ENCODE measurements at places on chromosomes 12 and 14.
A peak's percentile ranks its signal among the peaks of the same experiment; 100 is the strongest.

DNA sequence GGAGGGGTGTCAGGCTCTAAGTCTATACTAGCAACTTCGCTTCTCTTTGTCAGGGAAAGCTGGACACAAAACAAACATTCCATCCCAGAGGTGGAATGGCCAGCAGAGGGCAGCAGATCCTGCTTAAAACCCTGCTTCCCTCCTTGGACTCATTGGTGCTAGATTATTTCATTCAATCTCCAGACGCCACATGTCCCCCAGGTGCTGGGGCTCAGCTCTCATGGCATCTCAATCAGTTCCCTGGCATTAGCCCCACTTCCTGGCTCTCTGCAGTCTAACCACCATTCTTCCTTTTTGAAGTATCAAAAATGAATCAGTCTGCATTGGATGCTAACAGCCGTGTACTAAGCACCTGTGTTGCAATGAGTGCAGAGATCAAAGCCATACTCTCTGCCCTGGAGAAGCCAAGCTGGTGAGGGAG is 8.1 kb upstream of the PPP1R1A start:
- DNase-seq, result no peak

- DNase-seq, result no peak
Measured at GRCh38 chr12:108333898-108334699, 5.0 kb downstream of the CMKLR1 start.

DNA sequence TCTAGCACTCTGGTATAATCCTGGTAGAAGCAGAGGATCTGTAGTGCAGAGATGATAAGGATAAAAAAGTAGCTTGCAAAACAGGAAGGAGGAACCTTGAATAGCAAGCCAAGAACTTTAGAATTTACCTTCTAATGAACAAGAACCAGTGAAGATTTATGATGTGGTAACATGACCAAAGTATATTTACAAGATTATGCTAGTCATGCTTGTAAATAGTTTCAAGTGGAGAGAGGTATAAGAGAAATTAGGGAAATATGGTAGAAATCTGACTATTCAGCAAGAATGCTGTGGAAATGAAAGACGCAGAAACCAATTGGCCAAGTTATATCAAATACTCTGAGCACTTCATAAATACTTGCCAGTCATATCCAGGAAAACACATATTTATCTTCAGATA is 47.8 kb downstream of the ERGIC2 start:
- no peak for DNase-seq

DNA sequence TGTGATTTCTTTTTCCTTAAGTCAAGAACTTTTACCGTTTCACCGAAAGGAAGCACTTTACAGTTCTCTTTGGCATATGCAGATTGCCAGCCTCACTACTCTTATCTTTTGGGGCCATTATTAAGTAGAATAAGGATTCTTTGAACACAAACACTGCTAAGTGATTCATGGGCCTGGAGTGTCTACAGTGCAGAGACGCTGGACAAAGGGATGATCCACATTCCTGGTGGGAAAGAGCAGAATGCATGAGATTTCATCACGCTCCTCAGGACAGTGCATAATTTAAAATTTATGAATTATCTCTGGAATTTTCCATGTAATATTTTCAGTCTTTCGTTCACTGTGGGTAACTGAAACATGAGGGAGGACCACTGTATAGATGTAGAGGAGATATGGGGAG is 90.2 kb downstream of the TTLL5 start:
- DNase-seq, result no peak

GRCh38 chr12:76421046-76421445 is 72.8 kb upstream of the BBS10 start:
- DNase-seq, result no peak

- DNase-seq, result no peak
Measured at GRCh38 chr12:22982635-22983034, 357.7 kb downstream of the ETNK1 start.

DNA sequence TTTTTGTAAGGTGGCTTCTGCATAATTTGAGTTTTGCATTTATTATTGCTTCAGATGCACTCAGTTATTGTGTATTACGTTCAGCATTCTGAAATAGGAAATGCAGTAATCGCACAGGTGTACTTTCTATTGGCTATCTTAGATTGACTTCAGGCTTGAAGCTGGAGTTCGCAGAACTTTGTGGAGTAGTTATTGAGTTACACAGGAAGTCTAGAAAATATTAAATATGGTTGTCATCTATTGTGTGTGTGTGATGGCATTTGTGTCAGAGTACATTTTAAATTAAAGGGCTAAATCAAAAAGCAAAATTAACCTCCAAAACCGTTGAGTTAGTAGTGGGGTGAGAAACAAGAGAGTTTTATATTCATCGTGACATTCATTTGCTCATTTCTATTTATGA is 2.7 kb downstream of the ARID2 start:
- no peak for DNase-seq

- DNase-seq, result no peak
Measured at GRCh38 chr14:37054869-37055268, 117.5 kb downstream of the SLC25A21 start.

GRCh38 chr14:77306416-77306815 is 14.3 kb downstream of the POMT2 start:
- no peak for DNase-seq

DNA sequence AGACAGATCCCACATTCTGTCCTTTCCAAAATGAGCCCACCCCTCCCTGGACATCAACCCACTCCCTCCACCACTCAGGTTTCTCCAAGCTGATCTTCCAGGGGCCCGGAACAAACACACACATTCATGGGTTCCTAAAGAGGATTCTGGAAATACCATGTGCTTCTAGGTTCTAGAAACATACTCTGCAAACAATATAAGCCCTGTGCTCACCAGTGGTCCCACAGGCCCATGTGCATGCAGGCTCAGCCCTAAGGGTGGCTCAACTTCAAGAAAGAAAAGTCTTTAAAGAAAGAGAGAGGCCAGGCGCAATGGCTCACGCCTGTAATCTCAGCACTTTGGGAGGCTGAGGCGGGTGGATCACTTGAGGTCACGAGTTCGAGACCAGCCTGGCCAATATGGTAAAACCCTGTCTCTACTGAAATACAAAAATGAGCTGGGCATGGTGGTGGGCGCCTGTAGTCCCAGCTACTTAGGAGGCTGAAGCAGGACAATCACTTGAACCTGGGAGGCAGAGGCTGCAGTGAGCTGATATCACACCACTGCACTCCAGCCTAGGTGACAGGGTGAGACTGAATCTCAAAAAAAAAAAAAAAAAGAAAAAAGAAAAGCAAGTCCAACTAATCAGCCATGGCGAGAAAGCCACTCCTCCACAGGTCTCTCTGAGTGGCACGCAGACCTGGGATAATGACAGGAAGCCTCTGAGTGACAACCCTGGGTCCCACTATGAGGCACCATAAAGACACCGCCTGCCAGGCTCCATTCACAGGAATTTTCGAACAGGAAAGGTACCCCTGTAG is 59.5 kb upstream of the PNMA1 start:
- no peak for DNase-seq

- no peak for DNase-seq
Measured at GRCh38 chr14:81247271-81247766, 26.6 kb upstream of the GTF2A1 start.

GRCh38 chr14:30243805-30244204 is 315.2 kb upstream of the G2E3 start:
- DNase-seq, result no peak

DNA sequence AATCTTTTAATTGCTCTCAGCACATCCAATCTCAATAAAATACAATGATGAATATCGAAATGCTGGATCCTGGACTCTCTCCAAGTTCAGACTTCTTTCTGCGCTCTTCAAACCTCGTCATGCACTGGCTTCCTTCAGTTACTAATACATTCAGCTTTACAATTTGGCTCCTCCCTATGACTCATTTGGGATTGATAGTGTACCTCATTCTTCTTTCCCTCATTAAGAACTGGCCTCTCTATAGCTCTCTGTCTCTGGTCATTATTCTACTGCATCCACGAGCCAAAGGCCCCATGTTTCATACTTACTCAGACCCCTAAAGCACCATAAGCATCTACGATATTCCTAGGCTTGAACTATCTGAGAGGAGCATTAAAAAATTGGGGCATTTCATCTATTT is 4.9 kb downstream of the TSPAN8 start:
- no peak for DNase-seq

DNA sequence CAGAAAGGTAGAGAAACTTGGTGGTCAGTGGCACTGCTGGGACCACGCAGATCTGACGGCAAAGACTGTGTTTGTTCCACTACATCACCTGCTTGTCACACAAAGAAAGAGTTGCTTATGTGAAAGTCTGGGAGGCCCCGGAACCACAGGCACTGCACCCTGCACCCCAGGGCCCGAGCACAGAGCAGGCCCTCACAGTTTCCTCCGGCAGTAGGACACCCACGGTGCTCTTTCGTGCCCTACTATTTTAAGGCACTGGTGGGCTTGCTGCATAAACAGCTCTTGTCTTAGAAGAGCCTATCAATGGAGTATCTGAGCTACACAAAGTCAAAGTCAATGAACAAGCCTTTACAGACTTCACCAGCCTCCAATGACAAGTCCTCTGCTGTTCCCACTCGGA is 8.0 kb downstream of the LGMN start:
- DNase-seq, result no peak

DNA sequence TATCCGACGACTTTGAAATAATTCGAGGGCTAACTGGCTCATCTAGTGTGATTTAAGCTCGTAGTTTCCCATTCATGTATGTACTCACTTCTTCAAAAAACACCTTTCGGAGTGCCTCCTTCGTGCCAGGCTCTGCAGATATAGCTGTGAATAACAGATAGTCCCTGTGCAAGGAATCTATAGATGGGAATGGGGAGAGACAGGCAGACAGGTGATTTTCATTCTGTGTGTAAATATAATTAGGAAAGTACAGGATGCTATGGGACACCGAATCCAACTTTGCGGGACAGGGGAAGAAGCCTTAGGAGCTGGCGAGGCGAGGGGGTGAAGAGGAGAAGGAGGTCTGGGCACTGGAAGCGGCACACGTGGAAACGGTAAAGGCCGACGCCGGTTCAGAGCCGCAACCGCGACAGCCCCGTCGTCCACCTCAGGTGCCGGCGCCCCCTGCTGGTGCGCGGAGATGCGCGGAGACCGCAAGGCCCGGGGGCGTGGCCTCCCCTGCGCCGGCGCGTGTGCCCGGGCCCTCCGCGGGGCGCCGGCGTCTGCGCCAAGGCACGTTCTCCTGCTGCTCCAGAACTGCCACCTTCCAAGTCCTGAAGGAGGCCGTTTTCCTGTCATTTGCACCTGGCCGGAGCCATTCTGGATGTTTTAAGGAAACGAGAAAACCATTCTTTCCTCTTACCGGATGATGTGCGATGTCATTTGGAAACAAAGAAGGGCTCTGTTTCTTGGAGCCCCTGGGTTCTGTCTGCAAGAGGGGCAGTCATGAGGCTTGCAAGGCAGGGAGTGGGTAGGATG is 18.0 kb upstream of the CACNA1C start:
- peak; percentile 76 for DNase-seq

DNA sequence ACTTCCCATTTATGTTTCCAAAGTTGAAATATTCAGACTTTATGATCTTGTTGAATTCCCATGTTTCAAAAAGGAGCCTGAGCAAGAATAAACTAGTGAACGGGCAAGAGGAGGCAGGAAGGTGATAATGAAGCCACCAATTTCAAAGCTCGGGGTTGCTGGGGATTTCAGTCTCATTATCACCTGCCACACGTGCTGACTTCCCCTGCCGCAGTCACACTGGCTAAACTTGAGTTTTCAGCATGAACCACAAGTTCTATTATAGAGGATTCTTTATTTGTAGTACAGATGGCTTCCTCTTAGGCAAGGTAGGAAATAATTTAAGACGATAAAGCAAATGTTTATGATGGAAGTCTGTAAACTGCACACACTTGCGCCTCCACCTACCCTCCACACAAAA is 18.1 kb upstream of the DIABLO start:
- peak; percentile 23 for DNase-seq

- no peak for DNase-seq
Measured at GRCh38 chr12:43029971-43030370, 440.4 kb upstream of the PRICKLE1 start.

DNA sequence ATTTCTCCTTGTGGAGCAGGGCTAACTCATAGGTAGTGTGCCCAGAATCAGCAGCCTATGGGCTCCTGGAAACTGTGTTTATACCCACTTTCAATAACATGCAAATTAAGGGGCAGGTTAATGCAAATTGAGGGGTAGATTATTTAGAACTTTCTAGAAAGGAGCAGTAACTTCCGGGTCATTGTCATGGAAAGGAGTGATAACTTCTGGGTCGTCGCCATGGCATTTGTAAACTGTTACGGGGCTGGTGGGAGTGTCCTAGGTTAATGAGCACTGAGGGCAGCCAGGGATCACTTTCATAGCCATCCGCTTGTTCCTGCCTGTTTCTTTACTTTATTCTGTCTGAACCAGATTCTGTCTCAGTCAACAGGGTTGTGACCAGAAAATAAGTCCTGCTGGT is 143.3 kb upstream of the RFLNA start:
- no peak for DNase-seq

DNA sequence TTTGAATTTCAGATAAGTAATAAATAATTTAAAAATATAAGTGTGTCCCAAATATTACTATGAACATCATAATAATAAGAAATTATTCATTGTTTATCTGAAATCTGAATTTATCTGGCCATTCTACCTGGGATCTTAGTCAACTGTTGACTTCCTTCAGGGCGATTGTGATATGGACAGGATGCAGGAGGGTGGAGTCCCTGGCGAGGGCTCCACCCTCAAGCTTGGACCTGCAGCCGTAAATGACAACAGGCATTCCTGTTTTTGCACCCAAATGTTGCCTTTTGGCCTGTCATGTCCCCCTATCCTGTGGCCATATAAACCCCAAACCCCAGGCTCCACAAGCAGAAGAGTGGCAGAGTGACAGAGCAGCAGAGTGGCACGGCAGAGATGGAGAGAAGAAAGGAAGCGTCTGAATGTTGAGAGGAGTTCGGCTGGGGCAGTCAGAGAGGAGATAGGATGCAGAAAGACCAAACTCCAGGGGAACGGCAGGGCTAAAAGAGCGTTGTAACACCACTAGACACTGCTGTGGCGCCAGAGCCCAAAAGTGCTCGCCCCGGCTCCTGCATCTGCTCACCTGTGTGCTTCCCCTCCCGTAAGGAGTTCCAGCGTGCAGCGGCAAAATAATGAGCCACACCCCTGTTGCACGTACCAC is 39.4 kb upstream of the FUT8 start:
- no peak for DNase-seq

DNA sequence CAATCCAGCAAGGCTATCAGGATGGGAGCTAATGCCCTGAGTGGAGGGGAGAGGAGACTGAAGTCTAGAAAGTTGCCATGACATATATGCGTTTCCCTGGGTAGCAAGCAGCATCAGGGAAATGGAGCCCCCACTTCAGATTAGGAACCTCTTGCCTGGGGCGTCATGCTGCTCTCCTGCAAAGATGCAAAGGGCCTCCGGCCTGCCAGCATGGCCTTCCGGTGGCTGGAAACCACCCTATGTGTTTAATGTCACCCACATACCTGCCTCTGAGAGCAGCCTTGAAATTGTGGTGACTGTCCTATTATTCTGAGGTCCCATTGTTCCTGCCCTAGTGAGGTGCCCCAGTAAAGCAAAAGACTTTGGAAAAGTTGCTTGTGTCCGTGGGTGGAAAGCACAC is 10.0 kb upstream of the IFI27L2 start:
- DNase-seq, result no peak

- no peak for DNase-seq
Measured at GRCh38 chr14:65496178-65496993, 83.9 kb downstream of the FUT8 start.

GRCh38 chr12:59734371-59734770 is 138.5 kb downstream of the SLC16A7 start:
- DNase-seq, result no peak

Measured in T-cell (primary cell).